CD4-positive, alpha-beta T cell treated with Interleukin-2 at 100 ng/mL for 4 hours (primary cell): ENCODE measurements at places on chromosomes 16 and 17.

DNA sequence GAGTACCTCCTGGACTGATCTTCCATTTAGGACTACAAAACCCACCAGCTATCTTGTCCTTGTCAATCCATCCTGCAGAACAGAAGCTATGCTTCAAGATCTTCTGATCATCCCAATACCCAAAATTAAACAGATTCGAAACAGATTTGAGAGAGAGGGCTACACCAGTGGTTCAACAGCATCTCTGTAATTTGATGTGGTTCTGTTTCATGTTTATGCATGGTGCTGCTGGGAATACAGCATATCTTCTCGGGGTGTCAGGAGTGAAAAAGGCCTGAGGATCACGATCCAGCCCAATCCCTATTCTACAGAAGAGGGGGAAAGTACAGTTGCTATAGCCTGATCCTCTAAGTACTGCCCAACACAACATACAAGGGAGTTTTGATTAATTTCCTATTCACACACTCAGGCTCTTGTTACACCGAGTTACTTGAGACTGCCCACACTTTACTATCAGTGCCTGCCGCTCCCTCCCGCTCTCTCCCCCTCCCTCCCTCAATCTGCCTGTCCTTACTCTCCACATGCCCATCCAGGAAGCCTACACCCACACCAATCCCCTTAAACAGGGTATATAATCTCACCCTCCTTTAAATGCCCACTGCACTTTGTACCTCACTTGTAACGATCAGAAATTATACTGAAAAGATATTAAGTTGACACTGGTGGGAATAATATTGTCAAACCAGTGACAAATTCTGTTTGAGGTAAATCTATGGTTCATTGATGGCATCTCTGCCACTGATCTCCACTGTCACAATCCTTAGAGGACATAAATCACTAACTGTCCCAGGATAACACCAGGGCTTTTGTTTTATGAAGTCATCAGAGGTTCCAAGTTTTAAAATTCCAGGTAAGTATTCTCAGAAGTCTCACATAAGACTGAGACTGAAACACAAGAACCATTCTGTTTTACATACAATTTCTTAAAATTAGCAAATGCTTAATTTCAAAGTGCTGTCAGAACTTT, 89.3 kb upstream of the PLEKHM1 start:
- no peak for DNase-seq

- DNase-seq = peak; percentile 48
These were observed 31.7 kb downstream of the CLTC start for GRCh38 chr17:59651346-59651745.

- DNase-seq = no peak
These were observed 158.9 kb downstream of the TANC2 start for GRCh38 chr17:63124958-63125357.

GRCh38 chr16:52469091-52469490, 77.9 kb downstream of the TOX3 start:
- no peak for DNase-seq

DNA sequence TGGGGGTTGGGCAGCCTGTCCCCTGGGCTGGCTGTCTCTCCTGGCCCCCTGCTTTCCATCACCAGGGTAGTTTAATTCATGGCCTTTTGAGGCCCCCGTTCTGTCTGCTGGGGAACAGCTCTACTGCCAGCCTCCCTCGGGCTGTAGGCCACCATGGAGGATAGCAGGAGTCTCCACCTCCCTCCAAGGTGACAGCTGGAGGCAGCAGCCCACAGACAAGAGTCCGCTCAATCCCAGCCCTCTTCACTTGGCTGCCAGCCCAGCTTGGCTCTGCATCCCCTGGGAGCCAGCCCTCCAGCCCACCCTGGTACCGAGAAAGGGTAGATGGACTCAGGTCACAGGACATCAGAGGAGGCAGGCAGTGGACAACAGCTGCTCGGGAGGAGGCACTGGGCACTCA, 194.6 kb upstream of the SDK2 start:
- DNase-seq = no peak

- no peak for DNase-seq
These were observed 12.8 kb upstream of the MT4 start for GRCh38 chr16:56551796-56552738.

- peak; percentile 57 for DNase-seq
These were observed 1.4 kb downstream of the HAGHL start for GRCh38 chr16:728131-728889.

- peak; percentile 82 for DNase-seq
These were observed at the start of gene IL32 for GRCh38 chr16:3065069-3065741. IL32 (plus strand) TSS chr16:3065640; CDS start chr16:3065812, 172 bp downstream.

- DNase-seq = no peak
These were observed 26.0 kb downstream of the PKD1L3 start for GRCh38 chr16:71974068-71974818.

DNA sequence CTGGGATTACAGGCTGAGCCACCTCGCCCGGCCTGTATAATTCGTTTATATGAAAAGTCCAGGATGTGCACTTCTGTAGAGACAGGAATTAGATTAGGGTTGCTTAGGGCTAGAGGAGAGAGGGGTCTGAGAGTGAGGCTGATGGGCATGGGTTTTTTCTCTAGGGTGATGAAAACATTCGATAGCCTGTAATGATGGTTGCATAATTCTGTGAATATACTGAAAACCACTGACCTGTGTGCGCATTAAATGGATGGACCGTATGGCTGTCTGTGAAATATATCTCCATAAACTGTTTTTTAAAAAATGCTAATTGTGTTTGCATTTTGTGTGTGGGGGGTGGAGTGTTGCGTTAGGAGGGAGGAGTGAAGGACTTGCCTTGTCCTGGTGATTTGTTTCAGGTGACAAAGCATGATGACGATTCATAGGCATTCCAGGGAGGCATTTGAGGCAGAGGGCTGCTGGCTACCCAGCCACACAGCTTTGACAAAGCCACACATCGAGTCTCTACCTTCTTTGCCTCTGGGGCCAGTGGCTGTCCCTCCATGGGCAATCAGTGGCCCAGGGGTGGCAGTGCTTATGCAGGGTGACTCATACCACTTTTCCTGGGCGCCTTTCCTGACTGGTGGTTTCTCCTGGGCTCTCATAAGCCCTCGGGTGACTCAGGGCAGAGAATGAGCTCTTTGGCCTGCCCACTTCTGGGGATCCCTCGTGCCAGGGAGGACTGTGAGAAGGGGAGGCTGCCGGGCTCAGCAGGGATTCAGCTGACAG, 148.5 kb upstream of the WSCD1 start:
- DNase-seq = no peak

GRCh38 chr17:81400154-81400977, 5.1 kb downstream of the BAHCC1 start:
- DNase-seq = no peak

GRCh38 chr16:72917051-72917450, 130.9 kb downstream of the ZFHX3 start:
- no peak for DNase-seq

DNA sequence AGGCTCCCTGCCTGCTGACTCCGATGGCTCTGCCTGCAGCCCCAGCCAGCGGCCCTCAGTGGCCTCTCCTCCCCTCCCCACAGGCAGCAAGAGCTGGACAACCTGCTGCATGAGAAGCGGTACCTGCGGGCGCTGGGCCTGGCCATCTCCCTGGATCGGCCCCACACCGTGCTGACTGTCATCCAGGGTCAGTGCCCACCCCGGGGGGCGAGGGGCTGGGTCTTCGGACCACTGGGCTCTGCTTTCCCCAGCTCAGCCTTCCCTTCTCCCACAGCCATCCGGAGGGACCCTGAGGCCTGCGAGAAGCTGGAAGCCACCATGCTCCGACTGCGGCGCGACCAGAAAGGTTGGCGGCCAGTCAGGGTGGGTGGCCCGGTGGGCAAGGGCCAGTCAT, 3.4 kb downstream of the NOXO1 start:
- DNase-seq = no peak

GRCh38 chr17:8621585-8621984, 8.9 kb downstream of the MYH10 start:
- DNase-seq = no peak

DNA sequence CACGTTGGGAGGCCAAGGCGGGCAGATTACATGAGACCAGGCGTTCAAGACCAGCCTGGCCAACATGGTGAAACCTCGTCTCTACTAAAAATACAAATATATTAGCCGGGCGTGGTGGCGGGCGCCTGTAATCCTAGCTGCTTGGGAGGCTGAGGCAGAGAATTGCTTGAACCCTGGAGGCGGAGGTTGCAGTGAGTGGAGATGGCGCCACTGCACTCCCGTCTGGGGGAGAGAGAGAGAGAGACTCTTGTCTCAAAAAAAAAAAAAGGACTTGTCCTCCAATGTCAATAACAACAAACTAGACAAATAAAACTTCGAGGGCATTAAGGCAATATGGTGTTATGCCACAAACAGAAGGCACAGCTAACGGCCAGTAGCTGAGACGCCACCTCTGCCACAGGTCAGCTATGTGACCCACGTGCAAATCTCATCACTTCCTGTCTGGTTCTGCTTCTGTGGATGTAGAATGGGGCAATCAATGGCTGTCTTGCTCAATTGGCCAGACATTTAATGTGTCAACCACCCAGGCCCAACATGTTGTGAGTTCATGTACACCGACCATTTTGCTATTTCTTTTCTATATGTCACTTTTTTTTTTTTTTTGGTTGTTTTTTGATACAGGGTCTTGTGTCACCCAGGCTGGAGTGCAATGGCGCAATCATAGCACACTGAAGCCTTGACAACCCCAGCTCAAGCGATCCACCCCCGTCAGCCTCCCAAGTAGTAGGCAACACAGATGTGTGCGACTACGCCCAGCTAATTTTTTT, 834 bp upstream of the TXNDC11 start:
- peak; percentile 35 for DNase-seq

GRCh38 chr17:45342306-45342705, 25.5 kb upstream of the MAP3K14 start:
- no peak for DNase-seq

DNA sequence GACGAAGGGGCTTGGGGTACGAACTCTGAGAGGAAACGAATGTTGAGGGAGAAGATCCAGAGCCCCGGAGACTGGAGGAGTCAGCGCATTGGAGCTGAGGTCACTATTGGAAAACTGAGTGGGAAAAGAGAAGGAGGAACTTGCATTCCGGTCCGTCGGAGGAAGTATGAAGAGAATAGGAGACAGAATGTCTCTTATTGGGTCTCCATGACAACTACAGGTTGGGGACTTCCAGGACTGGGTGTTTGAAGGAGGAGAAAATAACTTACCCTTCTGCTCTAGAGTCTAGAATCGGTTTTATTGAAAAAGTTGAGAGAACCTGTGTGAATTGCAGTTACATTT, 537 bp downstream of the GOSR1 start:
- DNase-seq = peak; percentile 37

DNA sequence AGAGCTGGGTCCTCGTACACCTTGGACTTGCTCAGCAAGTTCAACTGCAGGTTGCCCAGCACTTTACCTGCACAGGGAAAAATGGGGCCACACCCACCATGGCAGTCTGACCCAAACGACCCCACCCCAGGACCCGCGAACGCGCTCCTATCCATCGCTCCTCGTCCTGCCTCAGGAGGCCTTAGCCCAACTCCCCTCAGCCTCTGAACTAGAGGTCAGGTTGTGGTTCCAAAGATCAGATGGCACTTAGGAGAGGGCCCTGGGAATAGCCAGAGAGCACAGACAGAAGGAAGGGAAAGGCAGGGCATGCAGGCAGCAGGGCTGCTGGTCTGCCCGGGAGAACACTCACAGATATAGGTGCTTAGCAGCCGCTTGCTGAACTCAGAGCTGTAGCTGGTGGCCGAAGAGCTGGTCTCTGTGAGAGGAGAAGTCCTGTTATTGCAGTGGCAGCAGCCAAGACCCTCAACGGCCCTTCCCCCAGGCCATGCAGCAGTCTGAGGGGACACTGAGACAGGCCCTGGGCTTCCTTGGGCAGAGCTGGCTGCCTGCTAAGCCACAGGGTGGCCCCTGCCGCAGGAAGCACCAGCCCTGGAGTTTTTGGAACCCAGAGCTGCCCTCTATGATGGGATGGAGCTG, 6.9 kb downstream of the ZACN start:
- DNase-seq = no peak

DNA sequence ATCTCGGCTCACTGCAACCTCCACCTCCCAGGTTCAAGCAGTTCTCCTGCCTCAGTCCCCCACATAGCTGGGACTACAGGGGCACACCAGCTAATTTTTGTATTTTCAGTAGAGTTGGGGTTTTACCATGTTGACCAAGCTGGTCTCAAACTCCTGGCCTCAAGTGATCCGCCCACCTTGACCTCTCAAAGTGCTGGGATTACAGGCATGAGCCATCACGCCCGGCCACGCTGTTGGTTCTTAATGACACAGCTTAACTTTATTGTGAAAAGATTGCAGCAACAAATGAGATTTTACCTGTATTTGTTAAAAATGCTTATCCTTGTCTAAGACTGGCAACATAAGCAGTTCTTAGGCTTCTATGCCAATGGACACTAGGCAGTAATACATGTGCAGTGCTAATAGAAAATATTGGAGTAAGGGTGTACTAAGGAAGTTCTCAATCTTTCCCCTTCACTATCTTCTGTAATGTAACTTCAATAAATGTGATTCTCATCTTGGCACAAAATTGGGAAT, 2.9 kb downstream of the UBB start:
- DNase-seq = no peak

DNA sequence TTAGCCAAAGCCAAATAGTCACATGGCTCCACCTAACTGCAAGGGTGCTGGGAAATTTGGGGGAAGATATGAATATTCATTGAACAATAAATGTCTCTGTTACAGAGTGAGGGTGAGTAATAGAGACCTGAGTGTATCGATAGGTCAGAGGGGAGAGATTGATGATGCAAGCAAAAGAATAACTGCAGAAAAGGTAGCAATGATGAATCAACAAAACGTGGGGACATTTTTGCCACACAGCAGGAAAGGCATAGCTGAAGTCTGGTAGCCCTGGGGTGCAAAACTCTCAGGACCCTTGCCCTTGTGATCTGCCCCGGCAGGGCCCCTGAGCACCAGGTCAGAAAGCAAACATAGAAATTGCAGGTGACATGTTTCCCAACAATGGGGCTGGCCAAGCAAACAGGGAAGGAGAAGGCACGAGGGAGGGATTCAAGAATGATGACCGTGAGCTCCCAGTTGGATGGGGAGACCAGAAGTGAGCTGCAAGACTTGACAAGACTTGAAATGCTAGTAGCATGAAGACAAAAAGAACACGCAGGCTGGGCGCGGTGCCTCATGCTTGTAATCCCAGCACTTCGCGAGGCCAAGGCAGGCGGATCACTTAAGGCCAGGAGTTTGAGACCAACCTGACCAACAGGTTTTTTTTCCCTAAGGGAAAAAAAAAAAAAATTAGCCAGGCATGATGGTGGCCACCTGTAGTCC, 12.7 kb upstream of the HERPUD1 start:
- no peak for DNase-seq

- DNase-seq = no peak
These were observed 11.5 kb downstream of the CDH13 start for GRCh38 chr16:82638095-82638798.
